ENCODE measurements at places on chromosomes 3 and 15.
A peak's percentile ranks its signal among the peaks of the same experiment; 100 is the strongest.

DNA sequence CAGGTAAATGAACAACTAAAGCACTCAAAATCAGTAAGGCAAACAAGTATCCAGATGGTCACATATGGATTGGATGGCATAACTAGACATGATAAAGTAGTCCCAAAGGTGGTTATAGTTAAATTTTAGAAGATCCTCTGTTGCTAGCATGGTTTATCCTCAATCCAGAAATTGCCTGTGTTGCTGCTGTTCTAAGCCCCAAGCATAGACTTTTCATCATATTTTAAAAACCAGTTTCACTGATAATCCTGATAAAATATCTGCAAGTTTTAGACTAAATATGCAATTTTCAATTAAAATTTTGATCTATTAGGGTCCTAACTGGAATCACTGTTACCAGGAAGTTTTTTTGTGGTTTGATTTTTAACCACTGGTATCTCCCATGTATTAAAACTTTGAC, 35.4 kb downstream of the MBNL1 start:
- DNase-seq = no peak

DNA sequence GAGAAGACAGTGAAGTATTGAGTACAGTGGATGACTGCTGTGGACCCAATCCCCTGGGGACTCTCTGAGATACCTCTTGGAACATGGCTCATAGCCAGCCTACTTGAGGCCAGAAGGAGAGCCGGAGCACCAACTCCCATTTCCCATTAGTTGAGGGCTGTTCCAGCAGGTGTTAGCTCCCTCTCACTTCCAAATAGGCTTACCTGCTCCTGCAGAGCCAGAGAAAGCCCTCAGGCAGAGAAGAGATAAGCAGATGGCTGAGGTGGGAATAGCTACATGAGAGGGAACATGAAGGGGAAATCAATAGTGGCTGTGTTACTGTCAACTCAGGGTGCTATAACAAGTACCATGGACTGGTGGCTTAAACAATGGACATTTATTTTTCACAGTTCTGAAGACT, 4.6 kb upstream of the CCK start:
- no peak for DNase-seq

DNA sequence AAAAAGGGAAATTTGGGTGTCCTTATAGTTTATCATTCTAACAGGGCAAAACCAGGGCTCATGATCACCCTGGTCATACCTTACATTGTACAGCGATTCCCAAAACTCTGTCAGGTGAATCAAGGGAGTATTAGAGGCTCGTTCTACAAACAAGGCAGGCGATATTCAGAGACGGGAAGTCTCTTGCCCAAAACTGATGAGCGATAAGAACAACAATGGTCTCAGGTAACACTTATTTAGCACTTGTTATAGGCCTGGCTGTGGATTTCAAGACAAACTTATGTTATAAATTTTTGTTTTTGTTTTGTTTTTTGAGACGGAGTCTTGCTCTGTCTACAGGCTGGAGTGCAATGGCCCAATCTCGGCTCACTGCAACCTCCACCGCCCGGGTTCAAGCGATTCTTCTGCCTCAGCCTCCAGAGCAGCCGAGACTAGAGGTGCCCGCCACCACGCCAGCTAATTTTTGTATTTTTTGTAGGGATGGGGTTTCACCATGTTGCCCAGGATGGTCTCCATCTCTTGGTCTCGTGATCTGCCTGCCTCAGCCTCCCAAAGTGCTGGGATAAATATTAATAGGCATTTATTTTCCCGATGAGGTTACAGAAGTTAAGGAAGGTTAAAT, 12.8 kb downstream of the BCL2L10 start:
- DNase-seq = no peak

GRCh38 chr15:60591496-60592370, 112.8 kb upstream of the ICE2 start:
- peak; percentile 72 for DNase-seq

DNA sequence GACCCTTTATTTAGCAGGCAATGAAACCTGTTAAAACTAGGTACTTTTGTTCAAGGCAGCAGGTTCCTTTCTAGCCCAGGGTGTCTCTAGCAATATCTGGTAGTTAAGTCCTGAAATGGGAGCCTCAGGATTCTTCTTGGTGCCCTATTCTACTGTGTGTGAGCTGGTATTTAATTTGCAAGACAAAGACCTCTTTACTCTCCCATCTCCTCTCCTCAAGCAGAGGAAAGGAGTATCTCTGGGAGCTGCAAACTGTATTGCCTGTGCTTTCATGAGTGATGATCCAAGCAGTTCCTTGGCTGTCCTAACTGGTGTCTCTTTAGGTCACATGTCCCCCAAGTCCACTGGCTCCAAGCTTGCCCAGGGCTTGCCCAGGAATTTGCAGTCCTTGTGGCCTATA, 188.2 kb downstream of the SI start:
- no peak for DNase-seq

- peak; percentile 84 for DNase-seq
Measured at GRCh38 chr15:66780172-66780972, 78.3 kb downstream of the SMAD6 start.

GRCh38 chr15:78023865-78024518, 53.5 kb downstream of the TBC1D2B start:
- no peak for DNase-seq

DNA sequence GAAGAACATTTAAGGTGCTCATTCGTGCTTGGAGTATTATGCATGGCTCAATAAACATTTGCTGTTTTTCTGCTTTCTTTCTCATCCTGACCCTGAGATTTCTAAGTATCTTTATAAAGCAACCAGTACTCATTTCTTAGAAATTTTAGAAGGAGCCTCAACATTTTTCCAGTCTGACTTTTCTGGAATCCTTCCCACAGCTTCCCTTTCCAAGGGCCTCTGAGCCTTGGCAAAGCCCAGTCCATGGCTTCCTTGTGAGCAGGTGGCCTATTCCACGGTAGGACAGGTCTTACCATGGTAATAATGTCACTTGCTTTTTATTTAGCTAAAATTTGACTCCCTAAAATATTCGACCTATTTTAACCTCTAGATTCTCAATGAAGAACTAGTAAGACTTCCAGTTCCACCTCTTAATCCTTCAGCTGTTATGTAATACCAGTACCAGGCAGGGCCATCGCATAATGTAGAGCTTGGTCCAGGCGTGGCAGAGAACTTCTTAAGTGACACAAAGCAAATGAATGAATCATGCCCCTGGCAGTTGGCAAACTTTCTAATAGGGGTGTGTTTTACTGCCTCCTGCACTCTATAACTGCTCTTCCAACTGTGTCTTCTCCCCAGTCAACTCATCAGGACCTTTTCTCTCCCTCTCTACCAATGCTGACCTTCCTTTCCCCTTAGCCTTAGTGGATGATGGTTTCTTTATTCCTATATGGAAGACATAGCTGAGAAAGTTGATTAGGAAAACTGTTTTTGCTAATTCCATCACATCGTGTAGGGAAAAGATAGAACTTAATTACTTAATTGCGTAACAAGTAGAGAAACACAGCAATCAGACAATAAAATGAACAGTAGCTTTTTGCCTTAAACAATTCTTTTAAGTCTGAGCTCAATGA, 894 bp upstream of the TM4SF4 start:
- DNase-seq = peak; percentile 85

- DNase-seq = no peak
Measured at GRCh38 chr3:29525254-29525881, 244.5 kb downstream of the RBMS3 start.

DNA sequence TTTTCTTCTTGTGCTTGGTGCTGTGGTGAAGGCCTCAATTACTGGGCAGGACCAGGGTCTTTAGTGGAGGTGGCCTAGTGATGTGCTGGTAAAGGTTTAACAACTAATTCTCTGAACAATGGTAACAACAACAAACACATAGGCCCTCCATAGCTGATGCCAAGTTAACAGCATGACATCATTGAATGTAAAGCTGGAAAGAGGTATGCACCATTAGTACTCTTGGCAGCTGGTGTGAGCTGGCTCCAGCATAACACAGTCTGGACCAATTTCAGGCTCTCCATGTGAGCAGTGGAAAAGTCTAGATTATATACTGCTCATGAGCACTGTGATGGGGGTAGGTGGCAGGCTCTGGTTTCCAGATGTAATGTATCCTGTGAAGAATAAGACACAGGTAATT, 61.8 kb downstream of the SLC7A14 start:
- DNase-seq = no peak

DNA sequence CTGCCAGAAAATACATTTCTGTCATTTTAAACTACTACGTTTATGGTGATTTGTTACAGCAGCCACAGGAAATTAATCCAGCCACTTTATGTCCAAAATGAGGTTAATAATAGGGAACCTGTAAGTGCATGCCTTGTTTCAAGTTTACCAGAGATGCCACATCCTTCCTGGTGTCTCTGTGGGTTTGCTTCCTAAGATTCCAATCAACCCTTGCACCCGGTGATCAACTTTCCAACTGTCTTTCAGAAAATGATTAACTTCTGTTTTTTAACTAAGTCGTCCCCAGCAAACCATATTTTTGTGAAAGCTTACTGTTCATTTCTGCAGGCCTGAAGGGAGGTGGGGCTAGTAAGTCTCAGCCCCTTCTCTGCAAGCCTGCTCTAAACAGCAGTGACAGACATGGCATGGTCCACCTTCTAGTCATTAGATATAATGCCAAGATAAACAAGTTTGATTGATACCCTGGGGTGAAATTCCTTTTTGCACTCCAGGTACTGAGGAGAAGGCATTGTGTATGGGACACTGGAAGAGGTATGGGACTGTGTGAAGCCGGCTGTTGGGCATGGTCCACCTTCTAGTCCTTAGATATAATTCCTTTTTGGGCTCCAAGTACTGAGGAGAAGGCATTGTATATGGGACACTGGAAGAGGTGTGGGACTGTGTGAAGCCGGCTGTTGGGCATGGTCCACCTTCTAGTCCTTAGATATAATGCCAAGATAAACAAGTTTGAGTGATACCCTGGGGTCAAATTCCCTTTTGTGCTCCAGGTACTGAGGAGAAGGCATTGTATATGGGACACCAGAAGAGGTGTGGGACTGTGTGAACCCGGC, 11.1 kb upstream of the TMC3 start:
- DNase-seq = no peak

DNA sequence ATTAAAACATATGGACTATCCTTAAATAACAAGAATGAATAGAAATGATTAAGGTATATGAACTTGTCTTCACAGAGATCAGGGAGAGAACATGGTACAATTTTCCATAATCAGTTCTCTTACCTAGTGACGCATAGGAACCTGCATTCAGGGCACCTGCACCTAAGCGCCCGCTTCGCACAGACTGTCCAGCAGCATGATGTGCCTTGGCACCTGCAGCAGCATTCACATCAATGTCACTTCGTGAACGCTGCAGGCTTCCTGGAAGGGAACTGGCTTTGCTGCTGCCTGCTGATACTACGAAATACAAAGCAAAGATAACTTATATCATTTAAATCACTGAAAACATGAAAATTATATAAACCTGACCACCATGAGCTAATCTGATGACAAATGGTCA, 115.2 kb downstream of the CLASP2 start:
- DNase-seq = no peak

- DNase-seq = no peak
Measured at GRCh38 chr15:39312984-39313383, 267.9 kb upstream of the THBS1 start.

GRCh38 chr3:78139166-78139565, 1099.3 kb downstream of the ROBO2 start:
- peak; percentile 30 for DNase-seq

GRCh38 chr3:62368705-62369475, 4.5 kb downstream of the FEZF2 start:
- DNase-seq = no peak

- no peak for DNase-seq
Measured at GRCh38 chr3:48372377-48372770, 355 bp downstream of the FBXW12 start.

DNA sequence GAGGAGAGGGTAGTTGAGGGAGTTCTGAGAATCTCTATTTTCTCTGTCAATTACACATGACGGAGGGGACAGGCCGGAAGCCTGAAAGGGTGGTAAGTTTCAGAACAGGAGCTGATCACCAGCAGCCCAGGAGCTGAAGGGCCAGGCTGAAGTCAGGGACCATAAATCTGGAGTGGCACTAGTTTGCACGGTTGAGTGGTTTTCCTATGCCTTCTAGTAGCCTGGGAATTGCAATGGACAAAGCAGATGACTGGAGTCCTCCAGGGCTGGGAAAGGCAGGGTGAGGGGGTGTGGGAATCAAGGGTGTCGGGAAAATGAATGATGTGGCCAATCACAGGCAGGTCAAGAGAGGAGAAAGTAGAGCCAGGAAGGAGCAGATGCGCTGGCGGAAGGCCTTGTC, 72.5 kb downstream of the MAGEF1 start:
- peak; percentile 71 for DNase-seq

GRCh38 chr3:123165163-123165562, 36.6 kb upstream of the SEC22A start:
- no peak for DNase-seq

- peak; percentile 13 for DNase-seq
Measured at GRCh38 chr3:123027292-123028232, at the start of gene SEMA5B. Gene SEMA5B (minus strand): TSS chr3:123027763. CDS start chr3:122961263, 66,500 bp downstream.

- no peak for DNase-seq
Measured at GRCh38 chr3:45506751-45507391, 87.7 kb upstream of the LIMD1 start.

GRCh38 chr3:2024713-2025112, 74.0 kb upstream of the CNTN4 start:
- DNase-seq = no peak

- no peak for DNase-seq
Measured at GRCh38 chr15:52464040-52464439, 64.6 kb downstream of the MYO5A start.

DNA sequence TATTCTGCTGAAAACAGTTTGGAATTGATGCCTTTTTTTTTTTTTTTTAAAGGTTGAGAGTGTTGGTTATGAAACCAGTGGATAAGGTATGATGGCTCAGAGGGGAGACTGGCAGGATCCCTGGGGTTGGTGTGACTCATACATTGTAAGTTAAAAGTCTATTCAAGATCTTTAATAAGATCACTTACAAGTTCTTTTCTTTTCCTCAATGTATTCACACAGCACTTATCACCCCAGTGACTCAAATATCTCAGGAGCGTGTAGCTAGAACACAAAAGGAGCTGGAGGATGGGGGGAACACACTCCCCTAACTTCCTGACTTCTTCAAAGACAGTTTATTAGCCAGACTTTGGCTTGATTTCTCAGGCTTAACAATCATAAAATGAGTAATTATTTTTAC, 285.3 kb downstream of the SV2B start:
- peak; percentile 2 for DNase-seq

GRCh38 chr15:67077641-67078215, 12.3 kb downstream of the SMAD3 start:
- no peak for DNase-seq

GRCh38 chr3:49733551-49733950, 9.8 kb upstream of the GMPPB start:
- DNase-seq = no peak

- DNase-seq = no peak
Measured at GRCh38 chr15:38642689-38643270, 78.2 kb upstream of the RASGRP1 start.

- DNase-seq = peak; percentile 9
Measured at GRCh38 chr3:112365035-112365434, 32.1 kb downstream of the CD200 start.

- peak; percentile 37 for DNase-seq
Measured at GRCh38 chr15:56491110-56491722, 26.3 kb upstream of the MNS1 start.

GRCh38 chr3:195692354-195692685, 28.5 kb upstream of the MUC20 start:
- no peak for DNase-seq

- DNase-seq = peak; percentile 22
Measured at GRCh38 chr15:42133886-42134502, 22.4 kb downstream of the PLA2G4F start.

- no peak for DNase-seq
Measured at GRCh38 chr15:68210821-68211655, 5.9 kb upstream of the CALML4 start.

Measured in Caki2 (cell line).